ENCODE measurements at places on chromosomes 1 and 21.

DNA sequence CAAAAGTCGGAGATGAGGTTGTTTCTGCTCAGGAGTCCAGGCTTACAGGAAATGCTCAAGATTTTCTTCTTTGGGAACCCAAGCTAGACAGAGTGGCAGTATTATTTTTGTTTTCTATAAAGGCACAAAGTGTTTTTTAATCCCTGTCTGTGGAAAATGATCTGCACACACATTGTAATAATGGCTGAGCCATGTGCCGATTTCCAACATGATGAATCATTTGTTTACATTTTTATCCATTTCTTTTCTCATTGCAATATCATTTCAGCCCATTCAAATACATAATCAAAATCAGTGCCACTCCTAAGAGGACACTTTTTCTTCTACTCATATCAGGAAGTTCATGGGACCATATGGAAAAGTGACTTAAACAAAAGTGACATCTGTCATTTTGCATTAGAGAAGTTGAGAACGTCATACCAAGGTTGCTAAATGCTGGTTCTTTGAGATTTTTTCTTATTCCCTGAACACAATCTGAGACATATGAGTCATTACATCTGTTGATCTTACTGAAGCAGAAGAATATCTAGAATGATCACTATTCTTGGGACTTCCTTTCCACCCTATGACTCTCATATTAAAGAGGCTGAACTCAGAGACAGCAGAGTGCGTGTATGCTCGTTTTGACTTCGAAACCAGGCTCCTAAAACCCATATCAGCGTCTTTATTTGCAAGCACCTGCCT is 44.9 kb downstream of the ACTA1 start:
- DNase-seq = no peak

DNA sequence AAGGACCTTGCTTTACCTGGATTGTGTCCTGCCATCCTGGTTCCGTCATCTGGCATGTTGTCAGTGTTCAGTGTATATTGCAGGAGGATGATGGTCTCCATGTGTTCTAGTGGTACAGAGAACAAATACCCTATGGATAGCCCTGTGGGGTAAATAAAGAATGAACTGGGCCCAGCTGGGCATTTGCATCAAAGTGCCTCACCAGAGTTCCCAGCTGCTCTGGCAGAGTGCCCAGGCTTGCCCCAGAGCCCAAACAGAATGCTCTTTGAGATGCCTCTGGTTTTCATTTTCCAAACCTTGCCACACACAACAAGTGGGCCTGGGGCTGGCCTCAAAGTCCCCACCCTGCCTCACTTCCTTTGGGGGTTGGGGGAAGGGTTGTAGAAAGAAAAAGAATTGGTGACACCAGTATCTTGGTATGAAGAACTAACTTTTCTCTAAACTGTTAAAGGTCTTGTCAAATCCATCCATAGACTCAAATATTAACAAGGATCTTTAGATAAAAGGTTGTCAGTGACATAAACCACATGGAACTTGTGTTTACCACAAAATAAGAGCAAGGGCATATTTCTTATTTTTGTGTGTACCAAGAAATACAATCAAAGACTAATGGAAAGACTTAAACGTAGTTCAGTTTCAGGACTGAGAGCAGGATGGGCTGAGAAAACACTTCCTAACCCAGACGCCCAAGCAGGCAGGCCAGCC is 82.2 kb downstream of the LMO4 start:
- DNase-seq = no peak

DNA sequence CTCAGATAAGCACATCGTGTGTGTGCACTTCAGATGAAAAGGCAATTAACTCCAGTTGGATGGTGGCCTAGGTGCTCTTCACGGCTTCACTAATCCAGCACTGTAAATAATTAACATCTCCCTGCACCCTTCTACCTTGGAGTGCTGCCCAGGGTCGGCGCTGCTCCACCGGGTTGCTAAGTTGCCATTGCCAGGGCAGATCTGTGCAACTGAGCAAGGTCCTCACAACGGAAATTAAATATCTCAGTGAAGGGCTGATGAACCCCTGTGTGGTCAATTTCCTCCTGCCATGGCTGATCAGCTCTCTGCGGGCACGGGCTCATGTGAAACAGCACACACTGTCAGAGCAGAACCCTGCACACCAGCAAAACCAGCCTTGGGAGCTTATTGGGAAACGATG is 63.2 kb downstream of the SYDE2 start:
- DNase-seq = peak; percentile 96

GRCh38 chr1:187763976-187764375 is 935.2 kb downstream of the PLA2G4A start:
- no peak for DNase-seq

DNA sequence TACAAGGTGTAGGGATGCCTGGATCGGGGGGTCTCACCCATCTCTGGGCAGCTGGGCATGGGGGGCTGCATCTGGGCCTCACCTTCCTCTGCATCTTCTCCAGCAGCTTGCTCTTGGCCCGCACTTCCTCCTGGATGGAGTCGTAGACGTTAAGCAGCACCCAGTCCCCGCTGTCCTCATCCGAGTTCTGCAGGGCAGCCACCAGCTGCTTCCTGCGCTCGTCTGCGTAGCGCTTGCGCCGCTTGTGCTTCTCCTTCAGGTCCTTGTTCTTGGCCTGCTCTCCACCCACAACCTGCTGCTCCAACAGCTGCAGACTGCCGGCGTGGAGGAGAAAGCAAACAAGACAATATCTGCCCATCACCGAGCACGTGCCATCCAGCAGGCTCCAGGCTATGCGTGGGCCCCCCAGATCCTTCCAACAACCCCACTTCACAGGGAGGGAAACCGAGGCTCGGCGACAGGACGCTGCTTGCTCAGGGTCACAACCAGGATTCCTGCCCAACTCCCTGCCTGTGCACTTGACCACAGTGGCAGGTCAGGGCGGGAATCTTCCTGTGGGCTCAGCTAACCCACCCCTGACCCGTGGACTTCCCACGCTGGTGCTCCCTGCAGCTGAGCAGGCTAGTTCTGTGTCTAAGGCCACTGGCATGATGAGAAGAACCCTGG is 21.5 kb upstream of the DDOST start:
- no peak for DNase-seq

- DNase-seq = peak; percentile 55
Measured at GRCh38 chr1:228378090-228378872, 28.4 kb downstream of the TRIM11 start.

DNA sequence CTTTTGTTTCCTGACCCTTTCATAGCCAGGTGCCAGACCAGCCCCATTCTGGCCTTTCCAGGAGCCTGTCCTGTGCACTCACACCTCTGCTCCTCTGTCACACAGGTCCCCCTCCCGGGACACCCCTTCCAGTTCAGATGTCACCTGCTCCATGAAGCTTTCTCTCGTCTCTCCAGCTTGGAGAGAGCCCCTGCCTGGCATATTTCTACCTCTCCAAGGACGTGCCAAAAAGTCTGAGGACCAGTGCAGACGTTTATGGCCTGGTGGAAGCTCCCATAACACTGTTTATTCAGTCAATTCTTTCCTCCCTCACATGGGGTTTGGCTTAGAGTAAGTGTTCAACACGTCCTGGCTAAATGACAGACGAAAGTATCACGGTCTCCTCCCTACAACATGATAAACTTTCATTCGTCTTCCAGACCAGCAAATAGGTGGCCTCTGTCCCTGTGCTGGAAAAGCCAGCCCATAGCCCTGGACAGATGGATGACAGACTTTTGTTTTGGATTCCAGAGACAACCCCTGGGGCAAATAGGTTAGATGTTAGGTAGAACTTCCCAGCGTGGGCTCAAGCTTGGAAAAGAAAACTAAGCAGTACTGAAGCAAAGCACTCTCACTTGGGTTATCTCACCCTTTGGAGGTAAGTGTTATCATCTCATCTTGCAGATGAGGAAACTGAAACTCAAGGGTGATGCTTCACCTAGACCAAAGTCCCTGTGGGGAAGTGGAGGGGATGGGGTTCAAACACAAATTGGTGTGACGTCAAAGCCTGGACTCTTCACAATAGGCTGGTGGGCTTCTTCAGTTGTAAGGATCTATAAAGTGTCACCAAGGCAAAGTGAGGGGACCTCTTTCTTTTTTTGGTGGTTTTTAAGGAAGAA is 52.9 kb upstream of the ECE1 start:
- no peak for DNase-seq

DNA sequence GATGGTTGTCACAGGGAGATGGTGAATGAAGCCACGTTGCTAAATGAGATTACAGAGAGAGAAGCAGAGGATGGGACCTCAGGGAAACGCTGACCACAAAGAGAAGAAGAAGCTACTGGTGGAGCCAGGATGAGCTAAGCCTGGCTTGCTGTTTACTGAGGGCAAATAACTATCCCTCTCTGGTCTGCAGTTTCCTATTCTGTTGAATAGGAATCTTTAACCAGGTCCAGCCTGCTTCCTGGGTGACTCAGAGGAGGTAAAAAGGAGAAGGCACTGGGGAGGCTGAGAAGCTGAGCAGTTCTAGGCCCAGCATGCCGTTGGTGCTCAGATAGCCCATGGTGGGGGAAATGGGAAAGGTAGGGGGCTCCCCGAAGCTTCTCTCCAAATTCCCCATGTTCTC is 29.6 kb downstream of the DMBX1 start:
- no peak for DNase-seq

- DNase-seq = no peak
Measured at GRCh38 chr1:31064111-31064717, 1.3 kb downstream of the PUM1 start.

- DNase-seq = no peak
Measured at GRCh38 chr21:36860736-36861594, 105.5 kb downstream of the HLCS start.

GRCh38 chr21:44850905-44851657 is 22.4 kb downstream of the PTTG1IP start:
- no peak for DNase-seq

- DNase-seq = no peak
Measured at GRCh38 chr1:160125746-160126145, 10.2 kb downstream of the ATP1A2 start.

DNA sequence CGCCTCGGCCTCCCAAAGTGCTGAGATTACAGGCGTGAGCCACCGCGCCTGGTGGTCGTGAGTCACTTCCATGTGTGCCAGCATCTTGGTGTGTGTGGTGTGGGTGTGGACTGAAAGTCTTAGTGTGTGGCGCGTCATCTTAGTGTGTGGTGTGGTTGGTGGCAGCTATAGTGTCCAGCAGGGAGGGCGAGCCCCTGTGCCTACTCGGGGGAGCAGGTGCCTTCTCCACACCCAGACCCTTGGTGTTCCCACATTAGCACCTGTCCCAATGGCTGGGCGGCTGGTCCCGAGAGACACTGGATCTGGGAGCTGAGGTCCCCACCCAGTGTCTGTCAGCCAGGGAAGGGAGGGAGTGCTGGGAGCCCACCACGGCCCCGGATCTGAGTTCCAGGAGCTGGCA is 2.8 kb downstream of the SCNN1D start:
- no peak for DNase-seq

DNA sequence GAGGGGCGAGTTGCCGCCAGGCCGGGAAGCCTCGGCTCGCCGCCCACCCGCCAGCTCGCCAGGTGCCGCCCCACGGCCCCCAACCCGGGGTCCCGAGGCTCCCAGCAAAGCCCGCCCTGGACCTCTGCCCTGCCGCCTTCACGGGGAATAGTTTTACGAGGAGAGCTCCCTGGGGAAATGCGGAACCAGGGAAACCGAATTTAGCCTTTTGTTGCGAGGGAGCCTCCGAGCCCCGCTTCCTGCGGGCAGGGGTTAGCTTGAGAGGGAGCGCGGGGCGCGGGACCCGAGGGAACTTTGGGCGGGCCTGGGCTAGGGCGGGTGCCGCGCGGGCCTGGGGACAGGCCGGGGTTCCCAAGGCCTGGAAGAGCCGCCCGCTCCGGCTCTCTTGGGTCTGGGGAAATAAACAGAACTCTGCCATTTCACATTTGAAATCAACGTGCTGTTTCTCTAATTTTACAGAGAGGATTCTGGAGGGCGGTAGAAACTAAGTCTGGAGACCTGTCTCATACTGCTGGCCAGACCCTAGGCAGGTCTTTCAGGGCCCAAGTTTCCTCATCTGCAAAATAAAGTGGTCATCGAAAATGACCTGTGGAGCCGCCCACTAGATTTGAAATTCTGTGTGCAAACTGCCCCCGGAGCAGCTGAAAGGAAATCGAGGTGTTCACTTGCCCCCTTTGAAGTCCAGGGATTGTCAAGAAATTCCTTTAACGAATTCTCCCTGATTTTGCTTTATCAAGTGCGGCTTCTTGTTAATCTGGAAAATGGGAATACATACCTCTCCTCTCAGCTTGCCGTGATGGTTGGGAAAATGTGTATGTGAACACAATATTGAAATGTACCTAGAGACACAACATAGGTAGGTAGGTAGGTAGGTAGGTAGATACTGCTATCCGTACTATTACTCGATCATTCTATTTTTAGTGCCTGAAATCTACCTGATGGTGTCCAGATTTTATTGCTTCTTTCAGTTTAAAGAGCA is 749 bp upstream of the GLUL start:
- peak; percentile 76 for DNase-seq

GRCh38 chr1:248825136-248825535 is 579 bp downstream of the SH3BP5L start:
- DNase-seq = no peak

GRCh38 chr1:58597996-58598395 is 20.9 kb upstream of the TACSTD2 start:
- DNase-seq = no peak

GRCh38 chr1:248714248-248714647 is 11.7 kb upstream of the OR14I1 start:
- no peak for DNase-seq

- DNase-seq = peak; percentile 90
Measured at GRCh38 chr1:155989242-155990004, 11.1 kb upstream of the ARHGEF2 start.

GRCh38 chr1:53693773-53694717 is 44.9 kb downstream of the GLIS1 start:
- DNase-seq = no peak

- DNase-seq = no peak
Measured at GRCh38 chr1:6358757-6359201, 34.8 kb downstream of the ACOT7 start.

- DNase-seq = no peak
Measured at GRCh38 chr1:52634111-52634510, 1.1 kb downstream of the SHISAL2A start.

DNA sequence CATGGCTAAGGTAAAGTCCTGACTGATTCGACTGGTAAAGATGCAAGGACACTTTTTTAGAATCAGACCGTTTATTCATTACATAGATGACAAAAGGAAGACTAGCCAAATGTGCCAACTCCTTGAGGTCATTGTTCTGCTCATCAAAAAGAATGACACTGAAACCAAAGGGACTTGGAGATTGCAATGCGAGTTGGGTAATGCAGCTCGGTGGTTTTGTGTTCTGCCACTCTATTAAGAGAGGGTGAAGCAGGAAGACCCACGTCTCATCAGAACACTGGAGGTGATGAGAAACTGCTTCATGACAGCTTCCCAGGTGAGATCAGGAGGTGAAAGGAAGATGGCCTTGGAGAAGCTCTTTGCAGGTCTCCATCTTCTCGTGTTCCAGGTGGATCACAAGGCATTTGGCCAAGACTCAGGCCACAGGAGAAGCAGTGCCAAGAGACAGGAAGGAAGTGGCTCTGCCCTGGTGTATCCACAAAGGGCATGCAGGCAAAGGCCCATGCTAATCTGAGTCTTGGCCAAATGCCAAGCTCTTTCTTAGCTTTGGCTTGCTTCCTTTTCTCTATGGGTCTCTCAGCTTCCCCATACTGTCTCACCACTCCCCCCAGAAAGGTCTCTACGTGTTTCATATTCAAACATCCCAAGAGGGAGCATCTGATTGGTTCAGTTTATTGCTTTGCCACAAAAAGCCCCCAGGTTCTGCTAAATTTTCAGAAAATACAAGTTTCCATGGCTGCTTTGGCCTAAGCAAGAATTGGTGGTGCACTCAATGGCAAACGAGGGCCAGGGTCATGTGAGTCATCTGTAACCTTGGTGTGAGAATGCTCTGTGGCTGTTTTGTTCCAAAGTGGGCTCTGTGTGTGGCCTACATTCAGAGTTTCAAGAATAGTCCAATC is 5.7 kb upstream of the CCT8 start:
- no peak for DNase-seq
